ENCODE measurements at places on chromosomes 3 and 15. TPM values are rescaled to one million over a fixed set of nuclear protein-coding genes. Genes with fewer than 3 reads are reported as not detected.

DNA sequence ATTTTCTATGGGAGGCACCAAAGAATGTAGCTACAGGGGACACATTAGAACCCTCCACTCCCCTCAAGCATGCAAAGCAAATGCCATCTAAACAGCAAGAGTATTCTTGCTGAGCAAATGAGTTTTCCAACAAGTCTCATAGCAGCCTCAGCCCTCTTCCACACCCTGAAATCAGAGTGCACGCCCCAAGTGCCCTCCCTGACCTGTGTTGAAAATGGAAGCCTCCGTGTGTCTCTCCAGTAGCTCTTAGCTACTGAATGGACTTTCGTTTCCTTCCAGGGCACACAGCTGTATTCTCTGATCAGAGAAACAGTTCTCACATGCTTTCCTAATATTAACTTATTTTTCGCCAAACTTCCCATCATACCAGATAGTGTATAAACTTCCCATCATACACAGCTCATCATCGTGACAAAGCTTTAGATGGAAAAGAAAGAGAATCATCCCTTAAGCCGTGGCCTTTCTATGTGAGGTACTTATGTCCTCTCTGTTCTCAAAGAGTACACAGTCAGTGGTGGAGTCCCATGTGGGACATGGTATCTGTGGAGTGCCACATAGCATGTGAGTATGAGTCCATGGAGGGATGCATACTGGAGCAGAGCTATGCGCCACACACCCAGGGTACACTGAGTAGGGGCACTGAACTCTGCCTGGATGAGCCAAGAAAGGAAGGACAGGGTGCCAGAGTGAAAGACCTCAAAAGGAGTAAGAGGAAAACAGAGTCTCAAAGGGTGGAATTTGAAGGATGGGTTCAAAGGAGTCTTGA is 434.5 kb downstream of the MCTP2 start:
- peaks cover 2% of the 10 kb centered on the region for H3K4me1 ChIP-seq
- no peak overlapping the region for H3K27ac ChIP-seq
- H3K36me3 ChIP-seq = no peaks in the 10 kb centered on the region
- DNase-seq = no peak
- H3K27me3 ChIP-seq = no peaks in the 10 kb centered on the region

GRCh38 chr3:40623567-40623966 is 98.8 kb downstream of the ZNF621 start:
- no peaks in the 10 kb centered on the region for H3K36me3 ChIP-seq
- no peak overlapping the region for H3K4me3 ChIP-seq
- H3K4me1 ChIP-seq = no peaks in the 10 kb centered on the region
- no peak overlapping the region for H3K27ac ChIP-seq

DNA sequence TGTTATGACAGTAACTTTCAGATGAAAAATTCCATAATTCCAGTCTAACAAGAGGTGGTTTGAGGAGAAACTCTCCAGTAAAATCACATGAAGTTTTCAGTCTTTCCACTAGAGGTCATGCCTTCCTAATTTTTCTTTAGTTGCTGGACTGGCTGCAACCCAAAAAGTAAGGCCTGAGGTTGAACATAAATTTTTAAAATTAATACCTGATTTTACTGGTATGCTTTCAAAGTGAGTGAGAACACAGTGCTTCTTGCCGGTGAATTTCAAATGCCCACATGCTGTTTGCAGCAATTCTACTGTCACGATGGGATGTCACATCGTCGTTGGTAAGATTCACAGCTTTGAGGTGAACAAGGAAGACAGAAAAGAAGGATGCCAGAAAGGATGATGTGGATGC is 89.0 kb upstream of the FGF12 start:
- no peaks in the 10 kb centered on the region for H3K27me3 ChIP-seq
- H3K4me1 ChIP-seq = no peaks in the 10 kb centered on the region
- DNase-seq = no peak
- no peak overlapping the region for H3K27ac ChIP-seq

- H3K27ac ChIP-seq = no peak overlapping the region
- no peaks in the 10 kb centered on the region for H3K4me1 ChIP-seq
- no peak for DNase-seq
- H3K4me3 ChIP-seq = no peak overlapping the region
- H3K36me3 ChIP-seq = no peaks in the 10 kb centered on the region
These were observed 40.7 kb downstream of the SYN2 start for GRCh38 chr3:12044860-12045259.

GRCh38 chr3:72811571-72811970 is 36.7 kb downstream of the SHQ1 start:
- no peak for DNase-seq
- H3K36me3 ChIP-seq = peaks cover 14% of the 10 kb centered on the region
- H3K4me3 ChIP-seq = no peak overlapping the region
- no peaks in the 10 kb centered on the region for H3K27me3 ChIP-seq
- no peak overlapping the region for H3K27ac ChIP-seq

GRCh38 chr3:36909181-36909580 is 35.7 kb downstream of the TRANK1 start:
- DNase-seq = no peak
- H3K27ac ChIP-seq = peak overlapping the region; percentile 88
- no peaks in the 10 kb centered on the region for H3K27me3 ChIP-seq
- no peak overlapping the region for H3K4me3 ChIP-seq
- peaks cover 10% of the 10 kb centered on the region for H3K4me1 ChIP-seq

DNA sequence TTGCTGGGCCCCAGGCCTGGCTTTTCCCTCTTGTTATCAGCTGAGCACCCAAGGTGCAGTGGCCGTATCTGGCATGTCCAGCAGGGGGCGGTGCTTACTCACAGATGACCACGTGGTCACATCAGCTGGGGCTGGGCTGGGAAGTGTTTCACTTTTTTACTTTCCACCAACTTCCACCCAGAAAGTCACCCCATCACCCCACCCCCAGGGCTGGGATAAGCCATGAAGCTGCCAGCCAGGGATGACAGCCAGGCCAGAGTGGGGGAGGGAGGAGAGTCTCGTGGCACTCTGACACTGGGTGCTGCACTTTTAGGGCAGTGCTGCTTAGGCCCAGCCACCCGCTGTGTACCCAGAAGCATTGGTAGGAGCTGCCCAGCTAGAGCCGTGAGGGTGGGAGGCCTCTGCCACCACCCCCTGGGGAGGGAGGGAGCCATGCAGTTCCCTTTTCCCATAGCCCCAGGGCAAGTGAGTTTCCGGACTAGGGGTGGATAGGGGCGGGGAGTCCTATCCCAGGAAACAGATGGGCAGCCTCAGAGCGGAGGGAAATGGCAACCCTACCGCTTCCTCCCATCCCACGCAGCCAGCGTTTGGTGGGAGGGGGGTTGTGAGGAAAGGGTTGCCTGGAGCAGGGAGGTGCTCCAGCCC is 6.1 kb downstream of the PPCDC start:
- no peaks in the 10 kb centered on the region for H3K27me3 ChIP-seq
- no peak overlapping the region for H3K4me3 ChIP-seq
- DNase-seq = peak; percentile 91
- H3K27ac ChIP-seq = peak overlapping the region; percentile 79

DNA sequence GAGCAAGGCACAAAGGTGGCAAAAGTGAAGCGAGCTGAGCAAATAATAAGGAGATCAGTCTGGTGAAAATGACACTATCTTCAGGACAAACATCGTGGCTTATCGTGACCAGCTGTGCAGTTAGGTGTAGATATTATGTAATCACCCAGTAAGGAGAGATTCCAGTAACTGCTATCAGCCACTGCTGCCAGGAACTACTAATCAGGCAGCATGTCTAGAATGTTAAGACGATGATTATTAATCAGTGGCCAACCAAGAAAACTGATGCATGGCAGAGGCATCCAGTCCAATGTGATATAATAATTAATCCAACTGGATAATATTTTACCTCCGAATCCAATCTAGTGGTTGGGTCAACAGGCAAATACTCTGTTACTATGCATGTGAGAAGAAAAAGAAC is 252.7 kb upstream of the ZPLD1 start:
- H3K27ac ChIP-seq = peak overlapping the region; percentile 72
- H3K27me3 ChIP-seq = no peaks in the 10 kb centered on the region
- H3K4me3 ChIP-seq = no peak overlapping the region
- no peak for DNase-seq
- H3K4me1 ChIP-seq = peaks cover 15% of the 10 kb centered on the region

GRCh38 chr15:100694381-100695021 is 92.1 kb downstream of the ASB7 start:
- no peak overlapping the region for H3K4me3 ChIP-seq
- no peak for DNase-seq
- peak overlapping the region; percentile 57 for H3K27ac ChIP-seq
- peaks cover 9% of the 10 kb centered on the region for H3K4me1 ChIP-seq
- no peaks in the 10 kb centered on the region for H3K36me3 ChIP-seq
- no peaks in the 10 kb centered on the region for H3K27me3 ChIP-seq

DNA sequence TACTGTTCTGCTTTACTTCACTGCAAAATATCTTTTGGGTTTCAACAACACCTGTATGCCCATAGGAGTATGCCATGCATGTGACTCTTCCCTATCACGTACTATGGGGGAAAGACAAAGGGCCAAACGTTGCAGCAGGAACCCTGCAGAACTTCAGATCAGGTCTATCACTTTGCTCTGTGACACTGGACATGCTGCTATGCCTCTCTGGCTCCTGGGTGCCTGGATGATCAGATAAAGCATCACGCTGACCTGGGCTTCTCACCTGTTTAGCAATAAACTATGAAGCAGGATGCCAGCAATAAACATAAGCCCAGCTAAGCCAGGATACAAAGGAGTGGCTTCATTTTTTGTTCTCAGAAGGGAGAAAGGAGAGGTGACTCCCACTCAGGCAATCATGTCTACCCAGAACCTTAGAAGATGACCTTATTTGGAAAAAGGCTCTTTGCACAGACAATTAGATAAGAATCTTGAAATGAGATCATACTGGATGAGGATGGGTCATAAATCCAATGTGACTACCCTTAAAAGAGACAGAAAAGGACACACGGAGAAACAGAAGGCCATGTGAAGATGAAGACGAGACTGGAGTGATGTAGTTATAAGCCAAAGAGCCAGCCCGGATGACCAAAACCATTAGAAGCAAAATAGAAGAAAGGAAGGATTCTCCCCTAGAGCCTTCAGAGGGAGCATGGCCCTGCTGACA is 19.3 kb downstream of the POMGNT2 start:
- H3K4me3 ChIP-seq = no peak overlapping the region
- no peak for DNase-seq
- H3K4me1 ChIP-seq = no peaks in the 10 kb centered on the region
- no peaks in the 10 kb centered on the region for H3K36me3 ChIP-seq

DNA sequence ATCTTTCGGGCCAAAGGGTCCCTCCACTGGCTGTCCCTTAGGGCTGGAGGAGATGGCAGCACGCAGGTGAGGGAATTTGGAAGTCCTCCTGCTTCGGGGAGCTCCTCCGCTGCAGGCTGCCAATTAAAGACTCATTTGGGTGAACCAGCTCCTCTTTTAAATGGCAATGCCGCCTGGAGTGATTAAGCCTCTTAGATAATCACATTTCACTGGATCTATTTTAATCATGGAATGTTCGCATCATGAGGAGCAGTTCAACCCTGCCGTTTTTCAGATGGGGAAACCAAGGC is 117.9 kb downstream of the LIPC start:
- no peak overlapping the region for H3K27ac ChIP-seq
- H3K27me3 ChIP-seq = no peaks in the 10 kb centered on the region
- no peak overlapping the region for H3K4me3 ChIP-seq
- H3K4me1 ChIP-seq = peaks cover 15% of the 10 kb centered on the region
- no peaks in the 10 kb centered on the region for H3K36me3 ChIP-seq
- DNase-seq = no peak

The ACAP2 gene
- 78.7 TPM for total RNA-seq

The SLC28A1 gene
- total RNA-seq = not detected

The SERPINI1 gene
- total RNA-seq = 6.1 TPM

Data from left lung (tissue), 14 donors.